IMR-90 (cell line): ENCODE measurements at places on chromosomes 5 and 9. TPM values are rescaled to one million over a fixed set of nuclear protein-coding genes. Genes with fewer than 3 reads are reported as not detected.

GRCh38 chr9:125467116-125467740, 205.6 kb downstream of the GAPVD1 start:
- peaks cover 5% of the 10 kb centered on the region; the same call in 1 of the 2 replicates for H3K36me3 ChIP-seq
- DNase-seq = no peak
- no peak overlapping the region for H3K27ac ChIP-seq

DNA sequence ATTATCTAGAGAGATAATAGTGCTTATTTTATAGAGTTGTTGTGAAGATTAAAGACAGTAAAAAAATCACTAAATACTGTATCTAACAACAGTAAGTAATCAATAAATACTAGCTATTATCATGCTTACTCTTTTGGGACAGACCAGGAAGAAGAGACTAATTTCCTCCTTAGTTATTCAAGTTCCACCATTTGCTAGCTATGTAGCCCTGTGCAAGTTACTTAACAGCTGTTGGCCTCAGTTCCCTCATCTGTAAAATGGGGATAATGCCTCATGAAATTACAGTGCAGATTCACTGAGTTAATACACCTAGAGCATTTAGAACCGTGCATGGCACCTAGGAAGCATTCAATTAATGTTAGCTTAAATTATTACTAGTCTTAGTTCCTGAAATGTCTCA, 2.6 kb downstream of the RBM18 start:
- H3K4me3 ChIP-seq = no peak overlapping the region
- DNase-seq = no peak
- H3K4me1 ChIP-seq = no peaks in the 10 kb centered on the region; the same call in 1 of the 2 replicates
- H3K36me3 ChIP-seq = peaks cover 13% of the 10 kb centered on the region

DNA sequence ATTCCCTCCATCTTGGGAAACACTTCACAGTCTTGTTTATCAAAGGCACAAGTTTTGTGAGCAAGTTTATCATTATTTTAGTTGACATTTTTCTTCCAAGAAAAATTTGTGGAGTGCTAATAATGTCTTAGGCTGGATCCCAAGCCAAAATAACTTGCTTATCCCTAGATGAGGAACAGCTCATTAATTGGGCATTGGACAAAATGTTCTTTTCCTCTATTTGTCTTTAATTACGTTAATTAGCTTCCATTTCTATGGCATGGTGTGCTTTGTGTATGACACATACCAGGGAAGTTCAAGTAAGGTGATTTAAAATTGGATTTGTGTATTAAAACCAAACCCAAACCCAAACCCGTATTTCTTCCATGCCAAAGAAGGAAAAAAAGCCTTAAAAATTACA, 379.5 kb downstream of the SH3GL2 start:
- DNase-seq = no peak
- H3K4me3 ChIP-seq = no peak overlapping the region
- H3K27me3 ChIP-seq = no peaks in the 10 kb centered on the region
- H3K4me1 ChIP-seq = no peaks in the 10 kb centered on the region

- no peak for DNase-seq
- H3K4me3 ChIP-seq = peak overlapping the region; percentile 65
- peaks cover 11% of the 10 kb centered on the region for H3K36me3 ChIP-seq
- peak overlapping the region; percentile 64 for H3K27ac ChIP-seq
These were observed 485 bp downstream of the FAM53C start for GRCh38 chr5:138338411-138339090.

Gene NSMF
- polyA plus RNA-seq = 40.9 and 45.9 TPM in 2 replicates

Gene SAXO1
- not detected in 2 replicates for polyA plus RNA-seq

DNA sequence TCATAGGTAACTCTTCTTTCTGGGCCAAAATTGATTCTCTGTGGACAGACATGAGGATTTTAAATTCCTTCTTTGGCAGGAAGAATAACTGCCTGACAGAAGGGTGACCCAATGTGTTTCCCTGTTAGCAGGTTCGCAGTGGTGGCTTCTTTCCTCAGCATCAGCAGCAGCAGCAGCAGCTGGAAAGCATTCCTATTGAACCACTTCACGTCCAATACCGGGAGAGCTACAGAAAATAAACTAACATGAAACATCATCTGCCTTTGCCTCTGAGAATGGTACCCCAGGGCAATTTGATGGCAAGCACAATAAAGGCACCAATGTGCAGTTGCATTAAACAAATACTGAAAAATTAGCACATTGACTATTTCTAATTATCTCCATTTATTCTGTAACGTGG, 214.5 kb downstream of the TMEM167A start:
- no peak for DNase-seq
- no peak overlapping the region for H3K4me3 ChIP-seq
- no peak overlapping the region for H3K27ac ChIP-seq

GRCh38 chr9:76580188-76580587, 121.2 kb downstream of the GCNT1 start:
- no peaks in the 10 kb centered on the region for H3K4me1 ChIP-seq
- peaks cover 6% of the 10 kb centered on the region for H3K27me3 ChIP-seq
- no peak for DNase-seq
- no peaks in the 10 kb centered on the region for H3K36me3 ChIP-seq

DNA sequence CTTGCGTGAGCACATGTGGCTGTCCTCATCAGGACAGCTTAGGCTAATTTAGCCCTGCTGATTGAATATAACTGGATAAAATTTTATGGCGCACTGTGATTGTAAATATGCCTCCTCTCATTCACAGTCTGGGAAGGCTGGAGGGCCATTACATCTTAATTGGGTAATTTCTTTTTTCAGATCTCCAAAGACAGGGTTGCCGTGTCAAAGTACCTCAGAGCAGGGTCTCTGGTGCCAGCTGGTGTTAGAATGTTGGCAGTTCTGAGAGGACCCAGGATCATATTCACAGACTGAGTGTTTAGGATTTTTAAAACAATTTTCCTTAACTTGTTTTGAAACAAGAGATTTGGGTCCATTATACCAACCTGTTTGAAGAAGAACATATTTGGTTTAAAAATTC, 455.7 kb upstream of the TLE4 start:
- DNase-seq = no peak
- H3K36me3 ChIP-seq = no peaks in the 10 kb centered on the region
- no peak overlapping the region for H3K4me3 ChIP-seq
- no peak overlapping the region for H3K27ac ChIP-seq
- H3K27me3 ChIP-seq = no peaks in the 10 kb centered on the region

Gene NOTCH1
- 6.0 and 6.9 TPM in 2 replicates for polyA plus RNA-seq

DNA sequence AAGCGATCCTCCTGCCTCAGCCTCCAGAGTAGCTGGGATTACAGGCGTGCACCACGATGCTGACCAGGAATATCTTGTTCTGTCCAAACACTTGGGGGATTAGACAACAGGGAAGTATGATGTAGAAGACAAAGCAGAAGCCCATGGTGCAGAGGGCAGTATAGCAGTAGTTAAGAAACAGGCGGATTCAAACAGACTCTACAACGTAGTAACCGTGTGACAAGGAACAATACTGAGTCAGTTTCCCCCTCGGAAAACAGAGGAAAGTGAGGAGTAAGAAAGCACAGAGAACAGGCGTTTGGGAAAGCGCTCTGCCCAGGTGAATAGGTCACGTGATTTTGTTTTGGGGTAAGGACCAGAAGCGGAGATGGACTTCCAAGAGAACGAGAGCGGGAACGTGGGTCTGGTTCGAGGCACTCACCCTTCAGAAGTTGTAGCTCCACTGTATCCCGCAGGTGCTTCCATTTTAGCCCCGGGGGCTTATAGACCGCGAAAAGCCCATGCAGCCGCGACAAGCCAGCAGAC, 306 bp downstream of the TRUB2 start:
- no peak for DNase-seq
- H3K4me1 ChIP-seq = peaks cover 5% of the 10 kb centered on the region
- H3K36me3 ChIP-seq = peaks cover 16% of the 10 kb centered on the region
- H3K27me3 ChIP-seq = no peaks in the 10 kb centered on the region

DNA sequence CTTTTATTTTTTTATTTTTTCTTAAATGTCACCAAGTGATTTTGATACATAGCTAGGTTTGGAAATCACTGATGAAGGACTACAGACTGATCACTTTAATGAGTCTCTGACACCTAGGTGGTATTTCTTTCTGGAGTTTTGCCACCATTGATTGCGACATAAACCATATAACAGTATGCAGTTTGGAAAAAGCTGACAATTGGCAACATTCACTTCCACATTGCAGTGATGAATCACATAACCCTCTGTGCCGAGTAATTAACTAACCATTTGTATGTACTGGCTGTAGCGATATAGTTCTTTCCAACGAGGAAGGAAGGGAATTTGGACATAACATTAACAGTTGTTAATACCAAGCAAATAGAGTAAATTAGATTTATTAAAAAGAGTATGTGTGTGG, 222.9 kb upstream of the EFNA5 start:
- peaks cover 2% of the 10 kb centered on the region; the same call in 1 of the 2 replicates for H3K4me1 ChIP-seq
- H3K4me3 ChIP-seq = no peak overlapping the region
- H3K36me3 ChIP-seq = no peaks in the 10 kb centered on the region
- no peak overlapping the region for H3K27ac ChIP-seq

DNA sequence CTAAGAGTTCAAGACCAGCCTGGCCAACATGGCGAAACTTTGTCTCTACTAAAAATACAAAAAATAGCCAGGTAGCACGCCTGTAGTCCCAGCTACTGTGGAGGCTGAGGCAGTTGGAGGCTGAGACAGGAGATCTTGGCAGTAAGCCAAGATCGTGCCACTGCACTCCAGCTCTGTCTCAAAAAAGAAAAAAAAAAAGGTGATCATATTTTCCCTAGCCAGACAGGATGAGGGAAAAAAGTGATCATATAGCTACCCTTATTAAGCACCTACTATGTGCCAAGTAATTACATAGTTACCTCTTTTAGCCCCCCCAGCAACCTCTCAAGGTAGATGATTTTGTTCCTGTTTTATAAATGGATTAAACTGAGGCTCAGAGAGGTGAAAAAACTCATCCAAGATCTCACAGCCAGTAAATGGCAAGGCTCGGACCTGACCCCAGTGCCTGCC, 18.1 kb upstream of the RPL26L1 start:
- peaks cover 38% of the 10 kb centered on the region for H3K36me3 ChIP-seq
- H3K27me3 ChIP-seq = no peaks in the 10 kb centered on the region
- H3K4me3 ChIP-seq = no peak overlapping the region

- peak; percentile 30 for DNase-seq
- no peaks in the 10 kb centered on the region for H3K36me3 ChIP-seq
- H3K27me3 ChIP-seq = no peaks in the 10 kb centered on the region
- peaks cover 2% of the 10 kb centered on the region; the same call in 1 of the 2 replicates for H3K4me1 ChIP-seq
- no peak overlapping the region for H3K27ac ChIP-seq
These were observed 11.7 kb downstream of the OGN start for GRCh38 chr9:92392690-92393089.

DNA sequence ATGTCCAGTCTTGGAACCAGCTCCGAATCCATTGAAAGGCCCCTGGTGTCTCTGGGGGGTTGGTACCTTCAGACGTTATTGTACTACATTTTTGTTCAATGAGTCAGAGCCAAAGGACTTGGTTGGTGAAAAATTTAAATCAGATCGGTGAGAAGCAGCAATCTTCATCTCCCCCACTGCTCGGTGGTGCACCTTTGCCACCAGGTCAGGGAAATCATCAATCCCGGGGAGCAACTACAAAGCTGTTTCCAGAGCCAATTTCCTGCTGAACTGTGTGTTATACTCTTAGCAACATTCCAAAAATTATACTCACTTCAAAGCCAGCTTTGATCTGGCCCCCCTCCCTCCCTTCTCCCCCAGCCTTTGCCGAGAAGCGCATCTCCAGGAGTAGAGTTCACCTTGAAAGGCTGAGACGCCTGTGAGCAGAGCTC, 375.2 kb upstream of the WWC1 start:
- H3K27me3 ChIP-seq = no peaks in the 10 kb centered on the region

- H3K27ac ChIP-seq = no peak overlapping the region
- peak; percentile 20 for DNase-seq
- H3K4me1 ChIP-seq = peaks cover 4% of the 10 kb centered on the region; the same call in 1 of the 2 replicates
- no peaks in the 10 kb centered on the region for H3K36me3 ChIP-seq
These were observed 115.9 kb downstream of the FBXL7 start for GRCh38 chr5:15615859-15616258.

Gene SMC5
- polyA plus RNA-seq = 10.4 and 13.3 TPM in 2 replicates

Gene ENTREP1
- polyA plus RNA-seq = 0.04 TPM in 1 of 2 replicates, not detected in the other

DNA sequence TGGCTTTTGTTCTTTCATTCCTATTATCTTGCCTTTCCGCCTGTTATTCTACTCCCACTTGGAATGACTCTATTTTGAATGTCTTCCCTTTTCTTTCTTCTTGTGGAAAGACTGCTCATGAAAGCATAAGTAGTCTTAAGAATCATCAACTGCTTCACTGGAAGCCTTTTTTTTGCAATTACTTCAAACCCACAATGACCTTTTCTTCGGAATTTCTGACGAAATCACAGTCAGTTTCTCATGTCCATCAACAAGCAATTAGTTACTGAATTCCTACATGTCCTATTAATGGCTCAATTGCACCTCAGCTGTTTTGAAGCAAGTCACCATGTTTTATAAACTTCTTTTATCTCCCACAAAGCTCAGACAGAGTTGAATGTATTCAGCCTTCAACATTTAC, 196.2 kb downstream of the TARS1 start:
- no peaks in the 10 kb centered on the region for H3K4me1 ChIP-seq
- no peak overlapping the region for H3K4me3 ChIP-seq
- H3K27ac ChIP-seq = no peak overlapping the region
- DNase-seq = no peak
- peaks cover 6% of the 10 kb centered on the region for H3K36me3 ChIP-seq
- no peaks in the 10 kb centered on the region for H3K27me3 ChIP-seq

DNA sequence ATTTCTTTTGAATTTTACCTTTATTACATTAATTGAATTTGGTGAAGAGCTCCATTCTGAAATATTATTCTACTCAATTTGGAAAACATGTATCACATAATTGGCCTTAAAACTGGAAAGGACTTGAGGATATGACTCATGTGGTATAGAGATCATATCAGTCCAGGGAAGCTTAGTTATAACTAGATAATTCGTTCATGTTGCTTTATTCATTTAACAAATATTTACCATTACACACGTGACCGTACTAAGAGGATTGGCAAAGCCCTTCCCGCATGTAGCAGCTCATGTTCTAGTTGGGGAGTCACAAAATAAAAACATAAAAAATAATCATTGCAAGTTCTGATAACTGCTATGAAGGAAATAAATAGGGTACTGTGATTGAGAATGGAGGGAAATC, 1816.5 kb downstream of the MAT2B start:
- H3K36me3 ChIP-seq = no peaks in the 10 kb centered on the region
- H3K4me3 ChIP-seq = no peak overlapping the region
- no peaks in the 10 kb centered on the region for H3K4me1 ChIP-seq

Gene C8G
- 0.37 and 0.80 TPM in 2 replicates for polyA plus RNA-seq

Gene GRXCR2
- not detected in 2 replicates for polyA plus RNA-seq

Gene TNFSF15
- polyA plus RNA-seq = 0.01 and 0.03 TPM in 2 replicates
